ENCODE measurements at places on chromosomes 1 and 21.

- no peak for DNase-seq
Observed at GRCh38 chr1:12344596-12345349, 114.9 kb downstream of the VPS13D start.

DNA sequence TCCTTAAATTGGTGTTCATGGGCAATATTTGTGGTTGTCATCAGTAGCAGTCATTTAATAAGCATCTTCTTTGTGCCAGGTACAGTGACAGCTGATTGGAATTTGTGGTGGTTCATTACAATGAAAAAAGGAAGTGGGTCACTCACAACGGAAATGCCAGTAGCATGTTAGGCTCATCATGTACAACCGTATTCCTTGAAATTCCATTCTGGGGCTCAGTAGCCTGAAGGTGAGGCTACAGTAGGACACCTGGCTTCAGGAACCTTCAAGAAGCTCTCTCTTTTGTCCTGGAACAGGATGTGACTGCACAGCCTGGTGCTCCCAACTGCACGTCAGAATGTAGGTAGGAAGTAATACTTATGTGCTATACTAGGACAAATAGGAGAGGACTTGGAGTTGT, 93.9 kb downstream of the ST3GAL3 start:
- DNase-seq, result no peak

DNA sequence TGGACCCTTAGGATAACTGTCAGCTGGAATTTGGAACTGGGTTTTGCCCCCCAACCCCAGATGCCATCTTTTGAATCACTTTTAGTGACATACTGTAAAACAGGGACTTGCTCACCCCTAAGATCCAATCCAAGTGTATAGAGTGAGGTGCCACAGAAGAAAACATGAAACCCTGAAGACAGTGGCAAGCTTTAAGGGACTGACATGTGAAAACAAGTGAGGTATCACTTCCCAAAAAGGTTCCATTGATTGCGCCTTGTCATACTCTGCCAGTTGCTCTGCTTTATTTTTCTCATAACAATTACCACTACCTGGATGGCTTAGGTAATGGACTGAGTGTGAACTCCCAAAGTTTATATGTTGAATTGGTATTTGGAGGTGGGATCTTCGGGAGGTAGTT, 115.6 kb downstream of the CSMD2 start:
- DNase-seq, result no peak

DNA sequence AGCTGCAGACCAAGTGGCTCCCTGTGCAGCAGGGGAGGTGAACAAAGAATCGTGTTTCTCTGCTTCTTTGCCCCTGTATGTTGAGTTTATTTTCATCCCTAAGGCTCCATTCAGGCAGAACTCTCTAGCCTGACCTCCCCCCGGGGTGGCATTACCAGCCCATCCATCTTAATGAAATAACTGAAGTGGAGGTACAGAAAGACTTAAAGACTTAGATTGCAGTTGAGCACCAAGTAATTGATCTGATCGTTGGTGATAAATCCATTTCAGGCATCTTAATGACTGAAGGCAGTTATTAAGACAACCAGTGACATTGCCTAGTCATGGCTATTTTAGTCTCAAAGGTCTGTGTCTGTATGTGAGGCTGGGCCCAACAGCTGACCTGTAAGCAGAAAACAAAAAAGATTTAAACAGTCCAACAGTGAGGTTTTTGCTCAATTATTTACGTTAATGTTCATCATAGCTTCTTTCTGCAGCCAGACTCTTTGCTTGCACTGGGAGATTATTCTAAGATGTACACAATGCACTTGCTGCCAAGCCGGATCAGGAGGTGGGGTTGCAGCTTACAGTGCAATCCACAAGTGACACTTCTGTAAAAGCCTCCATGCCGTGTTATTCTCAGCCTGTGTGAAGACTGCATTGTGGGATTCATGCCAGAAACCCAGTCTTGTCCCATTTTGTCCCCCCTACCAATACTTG, 363.0 kb upstream of the DUSP10 start:
- DNase-seq, result no peak

GRCh38 chr1:206516728-206516990, 9.3 kb downstream of the RASSF5 start:
- no peak for DNase-seq

GRCh38 chr1:14629363-14630014, 31.0 kb downstream of the KAZN start:
- no peak for DNase-seq
